ENCODE measurements at places on chromosomes 4 and X. TPM values are rescaled to one million over a fixed set of nuclear protein-coding genes. Genes with fewer than 3 reads are reported as not detected.

Gene TMEM154
- 2.5 TPM for total RNA-seq

- H3K36me3 ChIP-seq: no peaks in the 10 kb centered on the region
- no peak for DNase-seq
- H3K4me3 ChIP-seq: no peak overlapping the region
- peak overlapping the region; percentile 74 for H3K27ac ChIP-seq
- H3K4me1 ChIP-seq: no peaks in the 10 kb centered on the region
These were observed 7.8 kb downstream of the TAFAZZIN start for GRCh38 chrX:154419189-154419588.

DNA sequence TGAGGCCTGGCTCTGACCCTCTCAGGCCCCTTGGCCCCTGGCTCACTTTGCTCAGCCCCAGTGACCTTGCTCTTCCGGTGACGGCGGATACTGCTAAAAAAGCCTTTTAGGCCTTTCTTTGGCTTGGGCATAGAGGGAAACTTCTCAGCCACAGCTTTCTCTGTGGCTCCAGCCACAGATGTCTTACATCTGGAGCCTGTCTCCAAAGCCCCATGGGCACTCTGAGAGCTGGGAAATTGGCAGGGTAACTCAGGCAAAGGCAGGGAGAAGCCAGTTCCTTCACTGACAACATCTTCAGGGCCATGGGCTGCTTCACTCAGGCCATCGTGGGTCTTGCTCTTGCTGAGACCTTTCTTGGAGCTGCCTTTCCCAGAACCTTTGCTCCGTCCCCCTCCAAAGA lies 12.8 kb downstream of the AMER1 start:
- H3K36me3 ChIP-seq: peaks cover 15% of the 10 kb centered on the region
- DNase-seq: no peak
- H3K27ac ChIP-seq: no peak overlapping the region
- no peaks in the 10 kb centered on the region for H3K4me1 ChIP-seq

DNA sequence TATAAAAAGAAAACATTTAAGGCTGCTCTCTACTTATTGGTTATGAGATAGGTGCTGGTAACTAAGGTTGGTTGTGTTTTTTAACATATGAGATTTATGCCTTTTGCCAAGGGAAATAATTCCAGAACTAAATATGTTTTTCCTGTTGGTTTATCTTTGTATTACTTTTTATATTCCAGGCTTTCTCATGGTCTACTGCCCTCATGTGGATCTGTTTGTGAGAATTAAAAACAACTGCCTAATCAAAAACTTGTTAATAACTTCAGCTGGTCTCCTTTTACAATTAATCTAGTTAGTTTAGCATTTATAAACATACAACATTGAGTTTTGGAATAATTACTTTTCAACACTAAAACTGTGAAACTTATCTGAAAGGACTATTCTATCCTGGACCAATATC lies 1208.3 kb downstream of the ADGRL3 start:
- H3K27me3 ChIP-seq: no peaks in the 10 kb centered on the region
- H3K4me3 ChIP-seq: no peak overlapping the region
- no peaks in the 10 kb centered on the region for H3K36me3 ChIP-seq
- H3K4me1 ChIP-seq: peaks cover 2% of the 10 kb centered on the region

GRCh38 chr4:185011408-185011807 lies 6.9 kb upstream of the HELT start:
- H3K27ac ChIP-seq: no peak overlapping the region
- H3K4me3 ChIP-seq: no peak overlapping the region
- peaks cover 3% of the 10 kb centered on the region for H3K4me1 ChIP-seq

Gene F11
- total RNA-seq: not detected

GRCh38 chrX:97158269-97158668 lies 274.6 kb downstream of the RPA4 start:
- no peaks in the 10 kb centered on the region for H3K4me1 ChIP-seq
- H3K27me3 ChIP-seq: no peaks in the 10 kb centered on the region
- H3K4me3 ChIP-seq: no peak overlapping the region
- no peak overlapping the region for H3K27ac ChIP-seq
- no peak for DNase-seq

DNA sequence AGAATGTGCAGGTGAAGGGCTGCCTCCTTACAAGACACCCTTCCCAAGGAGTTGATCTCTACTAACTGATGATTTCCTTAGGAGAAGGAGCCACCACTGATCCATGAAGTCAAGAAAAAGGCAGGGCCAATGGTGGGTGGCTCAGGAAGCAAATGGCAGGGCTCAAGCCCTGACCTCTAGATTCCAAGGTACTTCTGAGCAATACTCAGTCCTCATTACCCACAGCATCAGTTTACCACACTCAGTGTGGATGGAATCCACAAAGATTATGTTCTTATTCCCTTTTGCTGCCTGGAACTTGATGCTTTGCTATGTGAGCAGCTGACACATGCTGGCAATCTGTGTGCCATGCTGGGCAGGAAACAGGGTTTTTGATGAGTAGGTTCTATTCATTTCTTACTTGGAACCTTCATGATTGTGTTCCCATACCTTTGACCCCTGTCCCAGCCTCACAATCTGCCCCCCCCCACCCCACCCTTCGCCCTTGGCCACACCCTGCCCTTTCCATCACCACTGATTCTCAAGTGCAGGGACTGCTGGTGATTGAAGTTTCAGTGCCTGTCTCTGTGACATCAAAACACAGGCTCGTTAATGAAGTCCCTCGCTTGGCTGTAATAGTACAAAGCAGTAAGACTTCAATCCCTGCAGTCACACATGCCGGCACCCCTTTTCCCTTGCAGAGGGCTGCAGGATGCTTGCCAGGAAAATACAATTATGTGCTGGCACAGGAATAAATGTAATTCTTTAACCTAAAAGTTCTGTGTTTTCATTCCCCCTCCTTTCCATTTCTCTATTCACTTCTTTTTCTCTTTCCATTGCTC lies 135.6 kb upstream of the GPC4 start:
- no peak for DNase-seq
- H3K4me1 ChIP-seq: no peaks in the 10 kb centered on the region
- H3K4me3 ChIP-seq: no peak overlapping the region
- H3K27ac ChIP-seq: no peak overlapping the region
- no peaks in the 10 kb centered on the region for H3K36me3 ChIP-seq

Gene IQCM
- total RNA-seq: not detected

DNA sequence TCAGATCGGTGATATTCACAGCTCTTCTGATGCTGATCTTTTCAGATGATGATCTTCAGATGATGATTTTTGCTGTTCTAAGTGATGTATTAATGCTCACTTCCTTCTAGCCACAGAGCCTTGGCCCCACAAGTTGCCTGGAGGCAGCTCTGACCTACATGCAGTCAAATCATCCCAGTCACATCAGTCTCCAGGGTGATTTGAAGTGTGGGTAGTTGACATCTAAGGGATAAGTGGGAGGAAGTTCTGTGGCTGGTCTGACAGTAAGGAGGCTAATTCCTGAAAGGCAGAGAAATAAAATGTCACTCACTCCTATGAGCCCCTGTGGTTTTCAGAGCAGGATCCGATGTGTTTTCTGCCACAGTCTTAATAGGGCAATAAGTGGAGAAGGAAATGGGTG lies 79.8 kb upstream of the RPL34 start:
- H3K36me3 ChIP-seq: no peaks in the 10 kb centered on the region
- H3K4me3 ChIP-seq: no peak overlapping the region
- H3K4me1 ChIP-seq: peaks cover 9% of the 10 kb centered on the region

DNA sequence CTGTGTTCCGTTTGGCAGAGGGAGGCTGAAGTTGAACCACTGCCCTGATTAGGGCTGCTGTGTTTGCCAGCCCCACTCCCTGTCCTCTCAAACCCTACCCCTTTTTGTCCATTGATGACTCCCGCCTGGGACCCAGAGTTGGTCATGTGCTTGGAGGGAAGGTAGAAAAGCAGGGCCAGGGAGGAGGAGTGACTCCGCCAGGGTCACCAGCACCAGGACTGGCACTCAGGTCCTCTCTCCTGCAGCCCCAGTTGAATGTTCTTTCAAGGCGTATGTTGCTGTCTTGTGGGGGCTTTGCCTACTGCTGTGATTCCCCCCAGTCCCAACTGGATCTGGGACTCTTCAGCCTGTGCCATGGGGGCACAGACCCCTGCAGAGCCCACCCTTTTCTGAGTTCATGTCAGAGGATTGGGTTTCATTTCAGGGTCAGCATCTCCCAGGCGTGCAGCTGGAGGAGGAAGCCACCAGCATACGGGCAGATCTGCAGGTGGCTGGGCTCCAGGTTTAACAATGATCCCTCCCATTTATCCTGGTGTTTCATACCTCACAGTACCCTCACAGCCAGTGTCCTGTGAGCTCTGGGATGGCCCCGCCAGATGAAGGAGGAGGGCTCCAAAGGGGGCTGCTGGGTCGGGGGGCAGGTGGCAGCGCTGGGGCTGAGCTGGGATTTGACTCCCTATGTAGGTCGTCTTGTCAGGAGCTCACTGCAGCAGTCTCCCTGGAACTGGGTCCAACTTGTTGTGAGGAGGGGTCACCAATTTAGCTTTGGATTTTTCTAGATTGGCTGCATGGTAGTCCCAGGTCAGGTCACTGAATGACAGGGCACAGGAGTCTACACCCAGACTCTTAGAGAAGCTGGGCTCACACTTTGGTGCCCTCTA lies 55.7 kb downstream of the MSX1 start:
- no peaks in the 10 kb centered on the region for H3K27me3 ChIP-seq
- no peaks in the 10 kb centered on the region for H3K36me3 ChIP-seq
- no peaks in the 10 kb centered on the region for H3K4me1 ChIP-seq
- no peak for DNase-seq

Gene PIR
- total RNA-seq: 7.6 TPM

GRCh38 chrX:5991393-5991792 lies 237.3 kb downstream of the NLGN4X start:
- H3K4me3 ChIP-seq: no peak overlapping the region
- no peaks in the 10 kb centered on the region for H3K4me1 ChIP-seq
- DNase-seq: no peak
- H3K36me3 ChIP-seq: no peaks in the 10 kb centered on the region
- H3K27ac ChIP-seq: no peak overlapping the region

Gene ADH1B
- 25.6 TPM for total RNA-seq

- DNase-seq: no peak
- no peaks in the 10 kb centered on the region for H3K4me1 ChIP-seq
- no peak overlapping the region for H3K4me3 ChIP-seq
- H3K27ac ChIP-seq: no peak overlapping the region
- H3K36me3 ChIP-seq: no peaks in the 10 kb centered on the region
These were observed 45.0 kb upstream of the TNIP3 start for GRCh38 chr4:121209171-121209570.

GRCh38 chr4:75484190-75484589 lies 30.0 kb downstream of the RCHY1 start:
- H3K4me1 ChIP-seq: no peaks in the 10 kb centered on the region
- no peak overlapping the region for H3K4me3 ChIP-seq
- no peaks in the 10 kb centered on the region for H3K27me3 ChIP-seq
- DNase-seq: no peak
- H3K27ac ChIP-seq: no peak overlapping the region

DNA sequence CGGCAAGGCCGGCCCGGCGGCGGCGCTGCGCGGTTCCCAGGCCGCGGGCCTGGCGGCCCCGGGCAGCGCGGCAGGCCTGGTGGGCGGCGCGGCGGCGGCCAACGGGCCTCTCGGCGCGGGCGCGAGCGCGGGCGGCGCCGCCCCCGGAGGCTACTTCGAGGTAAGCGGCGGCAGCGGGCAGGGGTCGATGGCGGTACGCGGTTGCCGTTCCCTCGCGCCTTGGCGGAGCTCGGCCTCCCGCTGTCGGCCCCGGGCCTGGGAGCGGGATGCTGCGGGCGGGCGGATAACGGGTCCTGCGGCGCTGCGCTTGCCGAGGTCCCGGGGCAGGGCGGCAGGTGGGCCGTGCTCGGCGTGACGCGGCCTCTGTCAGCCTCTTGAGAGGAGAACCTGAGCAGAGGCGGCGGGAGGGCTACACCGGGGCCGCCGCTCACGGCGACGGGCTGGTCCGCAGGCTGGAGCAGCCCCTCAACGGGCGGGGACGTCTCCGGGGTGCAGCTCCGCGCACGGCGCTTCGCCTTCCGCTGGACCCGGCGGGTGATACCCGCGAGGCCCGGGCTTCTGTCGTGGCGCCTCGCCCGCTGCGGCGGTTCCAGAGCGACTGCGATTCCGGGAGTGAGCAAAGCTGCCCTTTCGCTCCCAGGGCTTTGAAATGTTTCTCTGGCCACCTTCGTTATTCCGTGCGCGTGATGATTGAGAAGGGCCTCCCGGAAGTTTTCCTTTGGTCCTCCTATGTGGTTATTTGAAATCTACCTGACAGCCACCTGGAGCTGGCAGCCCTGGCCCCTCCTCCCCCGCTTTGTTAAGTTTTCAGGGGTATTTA lies 774 bp downstream of the FAM193A start:
- no peaks in the 10 kb centered on the region for H3K36me3 ChIP-seq
- H3K27me3 ChIP-seq: no peaks in the 10 kb centered on the region
- H3K4me3 ChIP-seq: peak overlapping the region; percentile 96
- DNase-seq: peak; percentile 48
- peaks cover 43% of the 10 kb centered on the region for H3K4me1 ChIP-seq
- peak overlapping the region; percentile 83 for H3K27ac ChIP-seq

Gene CPLX1
- 2.0 TPM for total RNA-seq

GRCh38 chrX:96907516-96908272 lies 24.0 kb downstream of the RPA4 start:
- H3K4me1 ChIP-seq: peaks cover 8% of the 10 kb centered on the region
- no peaks in the 10 kb centered on the region for H3K36me3 ChIP-seq
- H3K4me3 ChIP-seq: no peak overlapping the region
- no peak for DNase-seq

- H3K27ac ChIP-seq: no peak overlapping the region
- H3K4me3 ChIP-seq: no peak overlapping the region
- H3K36me3 ChIP-seq: no peaks in the 10 kb centered on the region
These were observed 47.9 kb downstream of the EFNB1 start for GRCh38 chrX:68876731-68877130.

Data from heart right ventricle (tissue), 16 donors.